ENCODE measurements at places on chromosomes 11 and 22. TPM values are rescaled to one million over a fixed set of nuclear protein-coding genes. Genes with fewer than 3 reads are reported as not detected.

DNA sequence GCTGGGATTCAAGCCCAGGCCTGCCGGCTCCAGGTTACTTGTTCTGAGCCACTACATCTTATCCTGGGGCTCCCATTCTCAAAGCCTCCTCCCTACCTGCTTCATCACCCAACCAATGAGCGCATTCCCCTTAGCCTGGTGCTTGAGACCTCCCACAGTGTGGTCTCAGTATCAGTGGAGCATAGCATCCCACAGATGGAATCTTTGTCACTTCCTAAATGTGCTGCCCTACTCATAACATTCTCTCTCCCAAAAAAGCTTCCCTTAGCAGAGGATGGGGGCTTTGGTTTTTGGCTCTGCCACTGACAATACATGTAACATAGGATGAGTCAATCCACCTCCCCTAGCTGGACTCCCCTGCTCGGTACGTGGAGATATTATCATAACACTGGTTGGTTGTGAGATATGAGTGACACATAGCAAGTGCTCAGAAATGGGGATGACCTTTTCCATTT is 28.8 kb downstream of the TEAD1 start:
- no peaks in the 10 kb centered on the region for H3K36me3 ChIP-seq
- H3K27ac ChIP-seq, result no peak overlapping the region
- DNase-seq, result no peak
- H3K4me3 ChIP-seq, result no peak overlapping the region
- peaks cover 34% of the 10 kb centered on the region for H3K27me3 ChIP-seq

DNA sequence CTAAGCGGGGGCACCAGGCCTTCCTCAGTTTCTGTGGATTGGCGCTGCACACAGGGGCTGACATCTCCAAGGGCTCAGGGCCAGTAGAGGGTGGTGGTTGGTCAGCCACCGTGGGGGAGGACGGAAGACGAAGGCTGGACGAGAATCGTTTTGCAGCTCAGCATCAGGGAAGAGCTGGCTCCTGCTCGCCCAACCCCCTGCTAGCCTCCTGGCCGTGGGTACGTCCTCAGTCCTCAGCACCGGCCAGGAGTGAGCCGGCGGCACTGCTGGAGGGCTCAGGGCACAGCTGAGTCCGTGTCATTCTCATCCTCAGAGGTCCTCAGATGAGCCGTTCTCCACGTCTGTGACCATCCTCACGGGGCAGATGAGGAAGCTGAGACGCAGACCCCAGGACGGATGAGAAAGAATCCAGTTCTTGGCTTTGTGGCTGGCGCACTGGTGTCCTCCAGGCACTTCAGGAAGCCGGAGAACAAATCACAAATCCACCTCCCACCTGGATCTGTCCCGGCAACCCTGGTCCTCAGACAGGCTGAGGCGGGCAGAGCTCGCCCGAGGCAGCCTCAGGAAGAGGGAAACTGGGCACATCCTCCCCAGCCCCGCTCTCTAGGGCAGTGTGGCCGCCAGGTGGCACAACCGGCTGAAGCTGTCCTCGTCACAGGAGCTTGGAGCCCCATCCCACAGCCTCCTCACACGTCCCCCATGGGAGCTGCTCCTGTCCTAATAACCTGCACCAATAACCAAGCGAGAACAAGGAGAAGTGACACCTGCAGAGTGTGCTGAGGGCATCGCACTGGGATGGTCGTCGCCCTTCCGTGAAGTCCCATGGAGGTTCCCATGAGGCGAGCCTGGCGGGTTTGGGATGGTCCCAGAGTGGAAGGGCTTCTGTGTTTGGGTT is 393.7 kb downstream of the BRD1 start:
- no peaks in the 10 kb centered on the region for H3K27me3 ChIP-seq
- no peak overlapping the region for H3K27ac ChIP-seq
- no peak overlapping the region for H3K4me3 ChIP-seq
- no peaks in the 10 kb centered on the region for H3K36me3 ChIP-seq
- DNase-seq, result no peak
- no peaks in the 10 kb centered on the region for H3K4me1 ChIP-seq

DNA sequence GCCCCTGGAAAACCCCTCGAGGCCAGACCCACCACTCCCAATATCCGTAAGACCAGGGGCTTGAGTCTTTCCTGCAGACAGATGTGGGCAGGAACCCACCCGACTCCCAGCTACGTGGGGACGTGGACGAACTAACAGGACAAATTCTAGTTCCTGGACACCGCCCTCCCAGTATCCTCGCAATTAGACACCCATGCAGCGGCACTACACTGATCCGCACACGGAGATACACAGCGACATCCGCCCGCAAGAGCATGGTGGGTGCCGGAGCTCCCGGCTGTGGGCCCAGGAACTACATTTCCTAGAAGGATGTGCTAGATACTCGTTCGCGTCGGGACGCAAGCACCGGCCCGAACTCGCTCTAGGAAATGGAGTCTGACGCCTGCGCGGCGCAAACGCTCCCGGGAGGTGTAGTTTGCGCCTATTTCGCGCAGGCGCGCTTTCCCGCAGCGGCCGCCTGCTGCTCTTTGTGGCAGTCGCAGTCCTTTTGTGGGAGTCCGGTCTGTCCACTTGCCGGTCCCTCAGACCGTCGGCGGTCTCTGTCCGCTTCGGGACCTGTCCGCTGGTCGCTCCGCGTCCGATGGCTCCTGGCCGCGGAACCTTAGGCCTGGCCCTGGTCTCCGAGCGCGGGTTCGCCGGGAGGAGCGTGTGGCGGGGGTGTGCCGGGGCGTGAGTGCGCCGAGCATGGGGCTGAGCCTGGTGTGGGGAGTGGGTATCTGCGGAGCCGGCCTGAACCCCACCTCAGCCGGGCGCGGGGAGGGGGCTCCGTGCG is at the start of gene ZNF74:
TSS of gene ZNF74 (plus strand) at position 447 of the 772 bp plus-strand sequence. CDS start 478 bp downstream, outside the sequence.
- peak; percentile 71 for DNase-seq
- peak within 1 kb of the TSS; percentile 91 for H3K4me3 ChIP-seq

DNA sequence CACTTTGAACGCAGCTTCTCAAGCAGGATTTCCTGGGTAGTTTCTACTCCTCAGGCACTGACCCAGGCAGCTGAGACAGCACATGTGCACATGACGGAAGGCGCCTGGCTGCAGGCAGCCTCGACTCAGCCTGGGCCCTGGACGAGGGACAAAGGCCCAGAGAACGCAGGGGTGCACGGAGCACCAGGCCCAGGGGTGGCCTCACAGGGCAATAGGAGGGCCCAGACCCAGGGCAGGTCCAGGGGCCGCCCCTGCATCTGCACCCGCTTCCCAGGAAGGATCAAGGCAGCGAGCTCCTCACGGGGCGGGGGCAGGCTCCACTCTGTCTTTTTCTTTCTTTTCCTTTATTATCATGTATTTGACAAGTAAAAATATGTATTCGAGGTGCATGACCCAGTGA is 208.4 kb downstream of the BRD1 start:
- no peaks in the 10 kb centered on the region for H3K27me3 ChIP-seq
- no peaks in the 10 kb centered on the region for H3K36me3 ChIP-seq
- no peak overlapping the region for H3K27ac ChIP-seq
- peaks cover 12% of the 10 kb centered on the region for H3K4me1 ChIP-seq
- no peak overlapping the region for H3K4me3 ChIP-seq

DNA sequence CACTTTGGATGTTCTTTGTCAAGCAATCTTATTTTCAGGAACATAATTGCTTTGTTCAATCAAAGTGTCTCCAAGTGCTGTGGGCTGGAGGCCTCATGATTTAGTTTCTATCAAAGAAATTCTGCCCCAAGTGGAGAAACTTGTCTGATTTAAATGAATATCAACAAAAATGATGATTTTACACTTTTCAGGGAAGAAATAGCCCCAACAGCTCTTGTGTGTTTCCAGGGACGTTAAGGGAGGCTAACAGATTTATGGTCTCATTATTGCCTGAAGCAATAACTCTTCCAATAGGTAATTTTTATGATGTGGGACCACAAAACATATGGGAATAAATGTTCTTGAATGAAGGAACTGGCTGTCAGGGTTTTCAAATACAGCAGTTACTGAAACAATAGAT is 699.1 kb downstream of the FAM181B start:
- H3K4me1 ChIP-seq, result no peaks in the 10 kb centered on the region
- DNase-seq, result no peak
- H3K36me3 ChIP-seq, result no peaks in the 10 kb centered on the region
- no peaks in the 10 kb centered on the region for H3K27me3 ChIP-seq
- H3K4me3 ChIP-seq, result no peak overlapping the region

DNA sequence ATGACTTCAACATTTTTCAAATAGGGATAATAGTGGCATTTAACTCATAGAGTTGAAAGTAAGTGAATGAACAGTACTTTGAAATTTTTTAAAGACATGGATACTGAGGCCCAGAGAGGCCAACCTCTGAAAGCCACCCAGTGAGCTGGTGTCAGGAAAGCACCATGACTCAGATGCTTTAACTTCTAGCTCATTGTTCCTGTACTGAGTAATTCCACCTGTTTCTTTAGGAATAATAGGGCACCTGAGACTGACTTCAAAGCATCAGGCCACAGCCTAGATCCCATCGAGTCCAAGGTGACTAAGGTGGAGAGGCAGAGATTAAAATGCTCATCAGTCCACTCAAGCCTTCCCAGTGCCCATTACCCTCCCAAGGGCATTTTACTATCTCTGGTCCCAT is 491.8 kb upstream of the TENM4 start:
- H3K27ac ChIP-seq, result no peak overlapping the region
- H3K4me1 ChIP-seq, result no peaks in the 10 kb centered on the region
- H3K4me3 ChIP-seq, result no peak overlapping the region

DNA sequence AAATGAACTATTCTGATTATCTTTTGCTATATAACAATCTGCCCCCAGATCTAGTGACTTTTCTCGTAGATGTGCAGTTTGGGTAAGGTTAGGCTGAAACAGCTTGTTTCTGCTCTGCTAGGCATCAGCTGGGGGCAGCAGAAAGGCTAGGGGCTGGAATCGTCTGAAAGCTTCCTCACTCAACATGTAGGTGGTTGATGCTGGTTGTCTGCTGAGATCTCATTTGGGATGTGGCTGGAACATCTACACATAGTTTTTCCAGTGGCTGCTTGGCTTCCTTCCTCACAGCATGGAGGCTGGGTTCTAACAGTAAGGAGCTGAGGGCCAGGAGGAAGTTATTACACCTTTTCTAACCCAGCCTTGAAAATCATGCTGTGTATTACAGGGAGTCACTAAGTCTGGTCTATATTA is 30.2 kb downstream of the USP47 start:
- peak overlapping the region; percentile 76 for H3K4me3 ChIP-seq
- peak overlapping the region; percentile 36 for H3K27ac ChIP-seq
- no peak for DNase-seq
- H3K27me3 ChIP-seq, result no peaks in the 10 kb centered on the region
- H3K36me3 ChIP-seq, result peaks cover 3% of the 10 kb centered on the region

DNA sequence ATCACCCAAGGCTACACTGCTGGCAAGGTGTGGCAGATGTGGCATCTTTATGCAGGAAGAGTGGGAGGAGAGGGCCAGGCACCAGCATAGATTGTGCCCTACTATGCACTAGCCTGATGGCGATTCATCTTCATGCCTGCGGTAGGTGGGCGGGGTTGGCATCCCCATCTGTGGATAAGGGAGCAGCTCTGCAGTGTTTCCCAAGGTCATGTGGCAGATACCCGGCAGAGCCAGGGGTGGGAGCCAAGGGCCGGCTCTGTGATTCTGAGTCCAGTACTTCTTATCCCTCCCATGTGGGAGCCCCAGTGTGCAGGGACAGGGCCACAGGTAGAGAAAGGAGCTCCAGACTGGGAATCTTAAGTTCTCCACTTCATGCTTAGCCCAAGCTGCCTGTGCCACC is 20.0 kb downstream of the CD82 start:
- peaks cover 42% of the 10 kb centered on the region for H3K4me1 ChIP-seq
- no peak for DNase-seq
- H3K4me3 ChIP-seq, result no peak overlapping the region
- peaks cover 20% of the 10 kb centered on the region for H3K36me3 ChIP-seq

- no peaks in the 10 kb centered on the region for H3K27me3 ChIP-seq
- no peak overlapping the region for H3K4me3 ChIP-seq
- H3K36me3 ChIP-seq, result no peaks in the 10 kb centered on the region
- no peak overlapping the region for H3K27ac ChIP-seq
- no peaks in the 10 kb centered on the region for H3K4me1 ChIP-seq
These were observed 38.9 kb downstream of the NTM start for GRCh38 chr11:131409345-131409744.

DNA sequence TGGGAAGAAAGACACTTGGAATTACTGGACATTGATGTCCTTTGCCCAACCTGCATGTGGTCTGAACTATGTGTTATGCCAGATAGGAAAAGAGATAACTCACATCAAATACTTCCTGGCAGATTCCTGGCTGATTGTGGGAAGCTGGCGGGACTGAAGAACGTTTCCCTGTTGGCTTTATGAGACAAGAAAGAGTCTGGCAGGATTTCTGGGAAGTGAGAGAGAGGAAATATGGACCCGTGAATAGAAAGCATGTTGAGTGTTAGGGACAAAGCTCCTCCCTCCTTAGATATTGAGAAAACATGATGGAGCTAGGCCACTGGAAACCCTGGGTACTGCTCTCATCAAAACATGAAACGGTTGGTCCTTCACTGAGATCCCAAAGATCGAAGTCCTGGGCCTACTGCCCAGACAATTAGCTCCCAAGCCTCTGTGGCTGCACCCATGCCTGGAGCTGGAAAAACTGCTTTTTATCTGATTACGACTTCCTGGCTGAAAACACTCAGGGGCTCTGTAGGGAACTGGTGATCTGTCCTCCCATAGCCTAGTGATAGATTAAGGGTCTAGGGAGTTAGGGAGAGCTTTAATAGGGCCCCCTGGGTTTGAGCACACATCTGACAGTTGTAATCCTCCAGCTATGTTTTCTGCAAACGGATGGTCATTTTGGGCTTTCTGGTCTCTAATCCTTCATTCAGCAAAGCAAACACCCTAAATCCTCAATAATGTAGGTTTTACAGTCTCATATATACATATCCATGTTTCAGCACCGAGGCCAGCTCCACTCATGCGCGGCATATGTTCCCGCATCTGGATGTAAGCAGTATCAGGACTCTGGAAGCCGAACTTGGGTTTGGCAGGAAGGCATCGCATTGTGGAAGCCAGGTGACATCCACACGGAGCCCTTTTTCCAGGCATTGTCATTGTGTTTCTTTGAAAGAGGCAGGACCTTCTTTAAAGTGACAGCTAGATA is 6.1 kb upstream of the B3GAT1 start:
- no peak for DNase-seq
- no peaks in the 10 kb centered on the region for H3K36me3 ChIP-seq
- H3K27me3 ChIP-seq, result peaks cover 68% of the 10 kb centered on the region
- no peak overlapping the region for H3K27ac ChIP-seq
- H3K4me3 ChIP-seq, result no peak overlapping the region
- H3K4me1 ChIP-seq, result peaks cover 19% of the 10 kb centered on the region

Gene PIK3IP1
- 172 TPM for polyA plus RNA-seq

GRCh38 chr11:74307434-74307833 is 4.0 kb downstream of the P4HA3 start:
- no peak for DNase-seq
- no peak overlapping the region for H3K27ac ChIP-seq
- H3K4me1 ChIP-seq, result peaks cover 14% of the 10 kb centered on the region
- H3K36me3 ChIP-seq, result no peaks in the 10 kb centered on the region

DNA sequence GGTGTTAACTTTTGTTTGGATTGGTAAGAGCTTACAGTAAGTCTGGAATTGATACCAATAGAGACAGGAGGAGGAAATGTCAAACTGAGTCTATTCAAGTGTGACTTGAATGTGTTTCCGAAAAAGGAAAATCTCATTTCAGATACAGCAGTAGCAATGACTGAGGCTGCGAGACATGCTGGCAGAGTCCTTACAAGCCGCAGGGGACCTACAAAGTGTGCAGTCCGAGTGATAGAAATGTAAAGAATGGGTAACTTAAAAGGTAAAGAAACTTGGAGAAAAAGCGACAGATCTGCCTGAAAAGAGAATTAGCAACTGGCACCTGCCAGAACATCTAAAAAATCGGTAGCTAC is 444 bp downstream of the CWF19L2 start:
- no peak for DNase-seq
- peak overlapping the region; percentile 96 for H3K27ac ChIP-seq
- peaks cover 18% of the 10 kb centered on the region for H3K4me1 ChIP-seq
- peak overlapping the region; percentile 96 for H3K4me3 ChIP-seq
- peaks cover 5% of the 10 kb centered on the region for H3K36me3 ChIP-seq
- peaks cover 11% of the 10 kb centered on the region for H3K27me3 ChIP-seq

Gene HTR3B
- polyA plus RNA-seq, result not detected

Gene OPCML
- polyA plus RNA-seq, result not detected

Gene CHST1
- not detected for polyA plus RNA-seq

Gene C22orf42
- not detected for polyA plus RNA-seq

Gene DYNC2H1
- 0.88 TPM for polyA plus RNA-seq
